GM23338 (cell line): ENCODE measurements at places on chromosomes 2 and 18. TPM values are rescaled to one million over a fixed set of nuclear protein-coding genes. Genes with fewer than 3 reads are reported as not detected.
A peak's percentile ranks its signal among the peaks of the same experiment; 100 is the strongest.

GRCh38 chr18:8657050-8657820, 48.0 kb downstream of the RAB12 start:
- H3K4me3 ChIP-seq, result no peak overlapping the region
- H3K27ac ChIP-seq, result no peak overlapping the region
- no peaks in the 10 kb centered on the region for H3K27me3 ChIP-seq
- no peaks in the 10 kb centered on the region for H3K36me3 ChIP-seq
- peaks cover 27% of the 10 kb centered on the region for H3K4me1 ChIP-seq

DNA sequence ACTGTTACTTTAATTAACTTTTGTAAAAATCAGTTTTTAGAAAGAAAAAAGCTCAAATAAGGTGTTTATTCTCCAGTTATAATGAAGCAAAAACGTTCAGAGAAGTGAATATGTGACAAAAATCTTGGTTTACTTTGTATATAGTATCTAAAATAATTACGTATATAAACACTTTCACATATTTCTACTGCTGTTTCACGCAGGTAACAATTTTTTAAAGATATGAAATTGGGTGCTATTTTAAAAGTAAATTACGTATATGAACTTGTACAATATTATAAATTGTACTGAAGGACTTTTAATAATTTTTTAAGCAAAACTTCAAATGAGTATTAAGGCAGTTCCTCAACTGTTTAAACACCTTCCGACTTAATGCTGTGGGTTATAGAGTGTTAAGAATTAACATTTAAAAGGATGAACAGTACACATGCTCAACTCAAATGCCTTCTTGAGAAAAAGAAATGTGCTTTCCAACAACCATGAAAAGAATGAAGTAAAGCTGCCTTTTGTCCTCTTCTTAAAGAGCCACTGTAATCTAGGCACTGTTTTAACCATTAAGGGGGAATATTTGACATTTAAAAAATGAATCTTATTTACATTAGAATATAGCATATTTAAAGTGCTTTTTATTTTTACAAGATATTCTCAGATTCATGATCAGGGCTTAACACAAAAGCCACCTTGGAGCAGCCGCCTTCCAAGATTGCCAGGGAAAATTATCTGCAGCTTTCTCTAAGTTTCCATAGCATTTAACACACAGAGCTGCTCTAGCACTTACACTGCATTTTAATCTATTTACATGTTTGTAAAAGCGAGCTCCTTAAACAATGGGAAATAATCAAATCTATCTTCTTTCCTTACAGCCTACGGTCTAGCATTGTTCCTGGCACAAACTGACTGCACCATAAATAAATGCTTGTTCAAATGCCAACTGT, 56.5 kb upstream of the CDKL4 start:
- H3K27me3 ChIP-seq, result no peaks in the 10 kb centered on the region
- no peaks in the 10 kb centered on the region; the same call in 1 of the 2 replicates for H3K36me3 ChIP-seq
- peaks cover 39% of the 10 kb centered on the region for H3K4me1 ChIP-seq
- 0 out of 2 replicates have a peak overlapping the region, but pooled peaks have one; percentile 1 for H3K27ac ChIP-seq

DNA sequence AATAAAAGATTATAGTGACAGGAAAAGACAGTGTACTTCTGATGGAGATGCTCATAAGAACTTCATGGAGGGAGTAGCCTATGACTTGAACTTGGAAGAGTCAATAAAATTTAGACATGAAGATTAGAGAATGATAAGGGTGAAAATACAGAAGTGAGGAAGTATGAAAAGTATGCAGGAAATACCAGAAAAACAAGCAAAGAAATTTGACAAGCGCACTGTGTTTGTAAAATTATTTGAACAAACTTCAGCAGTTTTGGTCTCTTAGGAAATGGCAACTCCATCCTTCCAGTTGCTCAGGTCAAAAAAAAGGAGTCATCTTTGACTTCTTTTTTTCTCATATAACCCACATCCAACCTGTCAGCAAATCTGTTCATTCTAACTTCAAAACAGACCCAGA, 864.0 kb upstream of the ZEB2 start:
- H3K27me3 ChIP-seq, result no peaks in the 10 kb centered on the region
- no peaks in the 10 kb centered on the region for H3K4me1 ChIP-seq
- no peak overlapping the region for H3K27ac ChIP-seq
- no peak overlapping the region for H3K4me3 ChIP-seq

DNA sequence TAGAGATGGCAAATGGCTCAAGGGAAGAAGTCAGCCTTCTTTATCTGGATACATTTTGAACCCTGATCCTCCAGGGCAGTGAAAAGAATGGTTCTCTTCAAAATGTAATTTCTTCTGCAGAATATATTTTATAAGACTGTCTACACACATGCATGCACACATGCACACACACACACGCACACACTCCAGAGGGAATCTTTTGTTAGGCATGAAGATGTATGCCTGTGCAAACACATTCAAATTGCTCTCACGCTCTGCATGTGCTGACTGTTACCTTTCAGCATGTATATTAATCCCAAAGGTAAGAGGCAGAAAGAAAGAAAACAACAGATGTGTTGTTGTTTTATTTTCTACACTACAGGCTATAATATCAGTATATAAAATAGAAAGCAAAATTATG, 43.2 kb downstream of the SLC5A7 start:
- no peak overlapping the region for H3K27ac ChIP-seq
- peaks cover 18% of the 10 kb centered on the region for H3K4me1 ChIP-seq
- H3K36me3 ChIP-seq, result peaks cover 5% of the 10 kb centered on the region; the same call in 1 of the 2 replicates
- H3K4me3 ChIP-seq, result no peak overlapping the region
- DNase-seq, result no peak

GRCh38 chr2:237702441-237703391, 75.3 kb downstream of the LRRFIP1 start:
- no peaks in the 10 kb centered on the region for H3K36me3 ChIP-seq
- H3K27ac ChIP-seq, result peak overlapping the region; percentile 99
- peaks cover 71% of the 10 kb centered on the region for H3K4me1 ChIP-seq
- DNase-seq, result peak; percentile 80
- no peaks in the 10 kb centered on the region for H3K27me3 ChIP-seq
- peak overlapping the region; percentile 43 for H3K4me3 ChIP-seq

GRCh38 chr2:204982303-204982702, 437.0 kb downstream of the PARD3B start:
- DNase-seq, result peak; percentile 24
- no peak overlapping the region for H3K27ac ChIP-seq
- no peak overlapping the region for H3K4me3 ChIP-seq
- H3K36me3 ChIP-seq, result no peaks in the 10 kb centered on the region
- H3K4me1 ChIP-seq, result peaks cover 10% of the 10 kb centered on the region

DNA sequence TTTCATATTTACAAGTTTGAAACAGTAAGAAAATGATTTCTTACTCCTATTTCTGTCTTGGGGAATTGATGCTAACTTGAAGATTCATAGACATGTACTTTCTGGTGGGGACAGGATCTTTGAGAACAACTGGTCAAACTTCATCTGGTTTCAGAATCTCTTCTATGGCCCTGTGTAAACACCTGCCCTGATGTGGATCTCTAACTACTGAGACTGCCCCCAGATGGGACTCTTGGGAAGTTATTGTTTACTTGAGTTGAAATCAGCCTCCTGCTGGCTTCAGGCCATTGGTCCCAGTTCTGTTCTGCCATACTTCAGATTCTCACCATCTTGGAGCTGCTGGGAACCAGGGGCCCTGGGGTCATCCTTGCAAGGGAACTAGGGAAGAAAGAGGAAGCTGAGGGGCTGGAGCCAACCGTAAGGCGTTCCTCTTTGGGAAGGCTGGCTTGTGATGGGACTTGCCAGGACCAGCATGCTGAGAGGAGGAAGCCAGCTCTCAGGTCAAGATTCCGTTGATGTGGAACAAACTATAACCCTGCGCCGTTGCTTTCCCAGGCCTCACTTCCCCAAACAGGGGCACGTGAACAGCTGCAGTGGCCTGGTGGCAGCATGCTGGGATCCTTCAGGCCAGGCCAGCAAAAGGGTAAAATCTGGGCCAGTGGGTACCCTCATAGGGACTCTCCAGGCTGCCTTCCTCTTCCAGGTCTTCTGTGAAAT, 135.5 kb upstream of the CXCR4 start:
- no peak overlapping the region for H3K4me3 ChIP-seq
- DNase-seq, result no peak
- no peak overlapping the region for H3K27ac ChIP-seq
- no peaks in the 10 kb centered on the region for H3K27me3 ChIP-seq

DNA sequence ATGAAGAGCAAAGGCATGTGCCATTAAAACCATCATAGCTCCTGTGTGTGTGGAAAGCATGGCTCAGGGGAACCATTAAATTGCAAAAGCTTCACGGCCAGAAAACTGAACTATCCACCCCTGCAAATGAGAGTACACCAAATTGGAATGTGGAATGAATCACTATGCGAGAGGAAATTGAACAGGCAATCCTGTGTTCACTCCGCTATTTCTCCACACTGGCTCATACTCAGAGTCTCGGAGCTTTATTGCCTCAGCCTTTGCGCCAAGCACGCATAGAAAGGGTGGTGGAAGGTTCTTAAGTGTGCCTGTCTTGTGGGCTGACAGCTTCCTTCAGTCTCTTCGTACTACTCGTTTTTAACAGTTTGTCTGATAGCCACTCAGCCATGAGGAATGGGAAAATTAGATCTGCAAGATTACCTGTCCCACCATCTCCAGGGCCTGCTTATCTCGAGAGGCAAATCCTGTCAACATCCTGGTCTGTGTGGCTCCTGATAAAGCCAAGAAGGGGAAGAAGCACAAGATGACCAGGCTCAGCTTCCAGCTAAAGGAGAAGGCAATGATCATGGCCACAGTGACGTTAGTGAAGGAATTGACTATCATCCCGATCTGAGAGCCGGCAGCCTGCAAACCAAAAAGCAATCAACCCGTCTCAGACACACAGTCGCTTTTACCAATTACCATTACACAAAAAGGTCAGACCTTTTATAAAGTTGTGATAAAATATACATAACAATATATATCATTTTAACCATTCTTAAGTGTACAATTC, 34.9 kb downstream of the G6PC2 start:
- no peak for DNase-seq
- no peaks in the 10 kb centered on the region for H3K36me3 ChIP-seq
- H3K27me3 ChIP-seq, result no peaks in the 10 kb centered on the region
- no peaks in the 10 kb centered on the region for H3K4me1 ChIP-seq
- no peak overlapping the region for H3K27ac ChIP-seq

DNA sequence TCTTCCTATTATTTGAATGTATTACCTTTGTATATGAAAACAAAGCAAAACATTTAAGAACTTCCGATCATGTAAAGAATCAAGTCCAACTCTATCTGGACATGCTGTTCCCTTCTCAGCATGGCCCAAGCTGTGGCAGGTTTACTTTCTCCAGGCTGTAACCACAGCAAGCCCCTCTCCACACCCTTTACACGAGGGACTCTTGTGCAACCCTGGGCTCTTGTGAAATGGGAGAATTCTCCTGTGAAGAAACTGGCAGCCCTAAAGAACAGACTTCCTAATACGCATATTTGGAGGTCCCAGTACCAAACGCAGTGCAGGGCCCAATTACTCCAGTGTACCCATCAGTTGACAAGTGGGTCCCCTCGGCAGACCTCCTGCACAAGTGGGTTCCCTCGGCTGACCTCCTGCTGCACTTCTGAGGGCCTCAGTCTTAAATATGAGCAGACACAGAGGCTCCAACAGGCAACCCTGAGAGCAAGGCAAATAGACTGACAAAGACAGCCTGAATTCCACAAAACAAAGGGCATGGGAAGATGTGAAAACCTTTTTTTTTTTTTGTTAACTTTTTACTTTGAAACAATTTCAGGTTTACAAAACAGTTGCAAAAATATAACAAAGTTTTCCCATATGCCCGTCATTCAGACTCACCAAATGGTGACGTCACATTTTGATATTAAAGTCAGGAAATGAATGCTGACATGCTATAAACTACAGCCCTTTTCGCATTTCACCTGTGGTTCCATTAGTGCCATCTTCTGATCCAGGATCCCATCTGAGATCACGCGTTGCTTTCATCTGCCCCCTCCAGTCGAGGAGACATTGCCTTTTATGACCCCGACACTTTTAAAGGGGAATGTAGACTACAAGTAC, 78.2 kb downstream of the FBXO15 start:
- H3K27me3 ChIP-seq, result no peaks in the 10 kb centered on the region
- no peaks in the 10 kb centered on the region for H3K36me3 ChIP-seq
- no peak overlapping the region for H3K27ac ChIP-seq
- H3K4me3 ChIP-seq, result no peak overlapping the region
- no peaks in the 10 kb centered on the region for H3K4me1 ChIP-seq

GRCh38 chr2:205845446-205845845, 163.1 kb downstream of the NRP2 start:
- H3K27ac ChIP-seq, result no peak overlapping the region
- no peak overlapping the region for H3K4me3 ChIP-seq
- H3K36me3 ChIP-seq, result no peaks in the 10 kb centered on the region
- H3K4me1 ChIP-seq, result no peaks in the 10 kb centered on the region
- no peaks in the 10 kb centered on the region for H3K27me3 ChIP-seq
- DNase-seq, result no peak

GRCh38 chr2:127864877-127865276, 6.9 kb upstream of the POLR2D start:
- H3K36me3 ChIP-seq, result peaks cover 31% of the 10 kb centered on the region
- H3K4me1 ChIP-seq, result peaks cover 10% of the 10 kb centered on the region
- H3K27me3 ChIP-seq, result no peaks in the 10 kb centered on the region
- no peak overlapping the region for H3K4me3 ChIP-seq

DNA sequence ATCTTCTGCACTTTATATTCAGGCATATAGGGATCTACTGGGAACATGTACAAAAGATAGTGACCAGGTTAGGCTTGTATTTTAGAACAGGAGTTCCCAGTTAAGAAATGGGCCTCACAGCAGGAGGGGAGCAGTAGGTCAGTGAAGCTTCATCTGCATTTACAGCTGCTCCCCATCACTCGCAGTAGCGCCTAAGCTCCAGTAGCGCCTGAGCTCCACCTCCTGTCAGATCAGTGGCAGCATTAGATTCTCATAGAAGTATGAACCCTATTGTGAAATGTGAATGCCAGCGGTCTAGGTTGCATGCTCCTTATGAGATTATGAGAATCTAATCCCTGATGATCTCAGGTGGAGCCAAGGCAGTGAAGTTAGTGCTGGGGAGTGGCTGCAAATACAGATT, 224.4 kb upstream of the CYRIA start:
- H3K27me3 ChIP-seq, result no peaks in the 10 kb centered on the region
- peak; percentile 74 for DNase-seq
- H3K4me1 ChIP-seq, result 0 out of 2 replicates have a peak, but pooled peaks cover 5% of the 10 kb centered on the region
- no peak overlapping the region for H3K4me3 ChIP-seq
- H3K27ac ChIP-seq, result no peak overlapping the region
- H3K36me3 ChIP-seq, result no peaks in the 10 kb centered on the region

GRCh38 chr2:108444941-108445840, 3.8 kb upstream of the GCC2 start:
- no peaks in the 10 kb centered on the region for H3K36me3 ChIP-seq
- no peaks in the 10 kb centered on the region for H3K27me3 ChIP-seq
- peaks cover 4% of the 10 kb centered on the region; the same call in 1 of the 2 replicates for H3K4me1 ChIP-seq

DNA sequence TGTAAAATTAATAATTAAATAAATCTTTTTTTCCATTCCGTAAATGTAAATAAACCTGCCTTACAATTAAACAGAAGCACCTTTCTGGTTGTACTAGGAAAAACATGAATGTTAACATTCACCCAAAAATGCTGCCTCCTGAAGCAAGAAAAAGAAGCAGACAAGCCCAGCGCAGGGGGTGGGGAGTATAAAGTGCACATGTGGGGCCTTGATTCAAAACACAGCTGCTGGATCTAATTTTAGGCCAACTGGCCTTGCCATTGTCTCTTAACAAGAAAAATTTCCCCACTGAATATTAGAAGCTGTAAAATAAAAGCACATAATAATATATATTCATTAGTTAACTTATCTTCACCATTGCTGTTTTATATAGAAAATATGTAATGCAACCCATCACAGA, 28.3 kb downstream of the TCF4 start:
- H3K4me1 ChIP-seq, result no peaks in the 10 kb centered on the region
- no peak overlapping the region for H3K27ac ChIP-seq
- no peaks in the 10 kb centered on the region for H3K27me3 ChIP-seq

The ST3GAL5 gene
- total RNA-seq, result 7.9 and 8.9 TPM in 2 replicates

The ERMN gene
- total RNA-seq, result 0.35 TPM in 1 of 2 replicates, not detected in the other

The TXNDC2 gene
- total RNA-seq, result not detected in 2 replicates

The RAX gene
- 0.03 and 0.08 TPM in 2 replicates for total RNA-seq

The LAMA1 gene
- 47.6 and 52.3 TPM in 2 replicates for total RNA-seq
